NCI-H2081 (cell line): ENCODE measurements at places on chromosomes 1 and 21.

- DNase-seq = no peak
These were observed 33.6 kb upstream of the RAP1GAP start for GRCh38 chr1:21702780-21703179.

DNA sequence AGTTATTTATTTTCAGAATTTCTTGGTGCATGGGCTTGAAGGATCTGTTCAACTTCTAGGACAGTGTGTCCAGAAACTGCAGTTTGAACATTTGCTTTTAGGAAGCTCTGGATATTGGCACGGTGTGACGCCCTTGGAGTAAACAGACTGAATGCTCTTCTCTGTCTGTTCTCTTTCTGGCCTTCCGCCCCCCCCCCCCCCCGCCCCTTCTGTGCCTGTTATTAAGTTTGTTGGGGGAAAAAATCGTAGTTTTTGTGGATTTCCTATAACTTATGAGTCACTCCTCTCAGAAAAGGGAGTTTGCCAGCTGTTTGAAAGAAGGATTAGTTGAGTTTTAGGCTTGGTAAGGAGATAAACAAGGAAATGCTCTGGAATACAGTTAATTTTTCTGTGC lies 1.2 kb downstream of the KCTD3 start:
- DNase-seq = no peak

- DNase-seq = no peak
These were observed 12.3 kb downstream of the SLC35E2B start for GRCh38 chr1:1680031-1680911.

DNA sequence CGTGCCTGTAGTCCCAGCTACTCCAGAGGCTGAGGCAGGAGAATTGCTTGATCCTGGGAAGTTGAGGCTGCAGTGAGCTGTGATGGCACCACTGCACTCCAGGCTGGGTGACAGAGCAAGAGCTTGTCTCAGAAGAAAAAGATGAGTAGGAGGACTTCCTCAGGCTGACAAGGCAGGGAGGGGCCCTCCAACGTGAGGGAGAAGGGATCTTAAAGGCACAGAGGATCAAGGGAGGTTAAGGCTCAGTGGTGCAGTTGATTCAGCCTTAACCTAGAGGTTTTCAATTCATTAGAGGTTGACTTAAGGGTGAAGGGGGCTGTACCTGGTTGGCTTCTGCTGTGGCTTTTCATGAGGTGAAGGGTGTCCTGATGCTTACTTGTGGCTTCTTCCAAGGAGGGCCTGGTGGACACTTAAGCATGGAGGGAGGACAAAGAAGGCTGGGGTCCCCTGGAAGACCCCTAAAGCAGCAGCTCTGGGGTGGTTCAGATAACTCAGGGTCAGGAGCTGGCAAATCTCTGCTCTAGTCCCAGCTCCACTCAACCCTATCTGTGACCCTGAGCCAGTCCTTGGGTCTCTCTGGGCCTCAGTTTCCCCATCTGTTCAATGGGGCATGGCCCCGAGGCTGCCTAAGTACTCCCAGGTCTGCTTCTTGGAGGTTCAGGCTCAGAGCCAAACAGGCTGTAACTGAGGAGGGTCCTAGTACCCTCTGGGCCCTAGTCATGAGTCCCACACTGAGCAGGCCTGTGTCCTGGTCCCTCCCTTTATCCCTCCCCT lies 6.3 kb downstream of the EXTL1 start:
- DNase-seq = no peak

DNA sequence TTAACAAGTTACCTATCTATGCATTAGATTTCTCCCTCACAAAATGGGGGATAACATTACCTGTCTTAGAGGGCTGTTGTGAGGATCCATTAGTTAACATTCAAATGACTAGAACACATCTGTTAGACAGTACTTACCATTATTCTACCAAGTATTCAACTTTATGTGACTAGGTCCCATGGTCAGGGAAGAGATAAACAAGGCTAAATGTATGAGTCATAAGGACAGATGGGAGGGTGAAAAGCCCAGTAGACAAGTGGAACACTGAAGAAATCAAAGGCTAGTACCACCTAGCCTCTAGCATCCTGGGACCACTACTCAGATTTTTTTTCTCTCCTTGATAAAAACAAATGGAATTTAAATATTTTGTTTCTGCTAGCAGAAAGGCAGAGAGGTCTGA lies 9.0 kb upstream of the VHLL start:
- DNase-seq = no peak

DNA sequence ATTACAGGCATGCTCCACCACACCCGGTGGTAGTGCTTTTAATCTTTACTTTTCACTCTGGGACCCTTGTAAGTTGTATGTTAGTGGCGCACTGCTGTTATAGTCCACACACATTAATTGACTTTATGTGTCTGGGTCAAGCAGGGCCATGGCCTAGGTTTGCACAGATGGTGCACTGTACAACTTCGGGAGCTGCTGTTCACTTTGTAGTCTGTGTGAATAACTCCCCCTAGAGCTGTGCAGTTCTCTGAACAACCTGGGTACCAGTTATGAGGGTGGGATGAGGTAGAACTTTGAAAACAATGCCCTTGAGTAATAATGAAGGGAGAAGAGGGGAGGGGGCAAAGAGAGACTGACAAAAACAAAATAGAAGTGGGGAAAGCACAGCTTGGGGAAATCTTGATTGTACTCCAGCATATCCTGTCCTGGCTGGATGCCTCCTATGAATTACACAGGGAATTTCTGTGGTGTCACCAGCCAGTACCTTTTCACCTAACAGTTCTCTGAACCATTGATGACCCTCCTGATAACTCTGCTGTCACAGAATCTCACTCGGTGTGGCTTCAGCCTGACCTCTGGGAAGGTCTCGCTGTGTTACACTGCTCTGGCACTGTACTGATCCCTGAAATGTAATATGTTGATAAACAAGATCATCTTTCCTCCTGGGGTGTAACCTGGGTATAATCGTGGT lies 2.2 kb downstream of the PTGFRN start:
- DNase-seq = no peak

- DNase-seq = no peak
These were observed 35.2 kb upstream of the LRP8 start for GRCh38 chr1:53362851-53363642.
